ENCODE measurements at places on chromosomes 12 and 14.

GRCh38 chr12:109663795-109664194 lies 49.8 kb upstream of the FAM222A start:
- no peak overlapping the region for H3K4me3 ChIP-seq
- H3K27me3 ChIP-seq: peaks cover 12% of the 10 kb centered on the region
- H3K36me3 ChIP-seq: no peaks in the 10 kb centered on the region
- H3K27ac ChIP-seq: no peak overlapping the region
- DNase-seq: no peak

- no peak for DNase-seq
- no peak overlapping the region for H3K27ac ChIP-seq
- H3K4me3 ChIP-seq: no peak overlapping the region
- no peaks in the 10 kb centered on the region for H3K36me3 ChIP-seq
Observed at GRCh38 chr14:51228890-51229289, 11.2 kb upstream of the TMX1 start.

DNA sequence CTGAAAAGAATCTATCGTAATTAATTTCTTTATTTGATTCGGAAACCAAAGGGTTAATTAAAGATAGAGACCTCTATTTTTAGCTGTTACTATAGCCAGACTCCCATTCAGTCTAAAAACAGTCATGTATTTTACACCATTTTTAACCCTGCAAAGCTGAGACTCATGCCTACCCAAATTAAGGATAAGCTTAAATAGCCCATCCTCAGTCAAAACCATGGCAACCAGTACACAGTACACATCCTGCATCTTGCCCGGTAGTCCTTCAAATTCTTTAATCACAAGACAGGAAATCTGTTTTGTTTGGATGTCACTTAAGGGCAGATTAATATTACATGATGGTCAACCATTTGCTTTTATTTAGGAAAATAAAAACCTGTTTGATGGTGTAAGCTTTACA lies 25.5 kb upstream of the KCNK10 start:
- H3K4me3 ChIP-seq: no peak overlapping the region
- peaks cover 8% of the 10 kb centered on the region for H3K27me3 ChIP-seq
- no peaks in the 10 kb centered on the region for H3K4me1 ChIP-seq
- no peak for DNase-seq

GRCh38 chr14:21860172-21860571 lies 186.6 kb upstream of the OR4E1 start:
- peak overlapping the region; percentile 52 for H3K27ac ChIP-seq
- H3K4me3 ChIP-seq: peak overlapping the region; percentile 76
- peaks cover 2% of the 10 kb centered on the region for H3K36me3 ChIP-seq

GRCh38 chr12:114439817-114440216 lies 33.9 kb upstream of the TBX5 start:
- no peak overlapping the region for H3K27ac ChIP-seq
- peaks cover 89% of the 10 kb centered on the region for H3K27me3 ChIP-seq
- H3K36me3 ChIP-seq: no peaks in the 10 kb centered on the region
- H3K4me3 ChIP-seq: no peak overlapping the region
- peaks cover 1% of the 10 kb centered on the region for H3K4me1 ChIP-seq

GRCh38 chr12:109255377-109255776 lies 53.7 kb downstream of the FOXN4 start:
- peaks cover 2% of the 10 kb centered on the region for H3K4me1 ChIP-seq
- H3K4me3 ChIP-seq: no peak overlapping the region
- peaks cover 69% of the 10 kb centered on the region for H3K36me3 ChIP-seq
- no peak for DNase-seq

GRCh38 chr12:99521664-99522063 lies 125.9 kb upstream of the GARIN6 start:
- H3K36me3 ChIP-seq: no peaks in the 10 kb centered on the region
- H3K4me3 ChIP-seq: no peak overlapping the region
- no peak for DNase-seq
- no peaks in the 10 kb centered on the region for H3K4me1 ChIP-seq
- H3K27me3 ChIP-seq: no peaks in the 10 kb centered on the region
- no peak overlapping the region for H3K27ac ChIP-seq

All from activated T-cell treated with anti-CD3 and anti-CD28 coated beads, Interleukin-2, amount 50 U/mL, for 24 hours (primary cell).